ENCODE measurements at places on chromosomes 3 and 15.
A peak's percentile ranks its signal among the peaks of the same experiment; 100 is the strongest.

- DNase-seq, result no peak
These were observed 14.4 kb downstream of the MINDY4B start for GRCh38 chr3:150890831-150891230.

GRCh38 chr3:190585805-190586630 is 72.1 kb downstream of the IL1RAP start:
- peak; percentile 46 for DNase-seq

DNA sequence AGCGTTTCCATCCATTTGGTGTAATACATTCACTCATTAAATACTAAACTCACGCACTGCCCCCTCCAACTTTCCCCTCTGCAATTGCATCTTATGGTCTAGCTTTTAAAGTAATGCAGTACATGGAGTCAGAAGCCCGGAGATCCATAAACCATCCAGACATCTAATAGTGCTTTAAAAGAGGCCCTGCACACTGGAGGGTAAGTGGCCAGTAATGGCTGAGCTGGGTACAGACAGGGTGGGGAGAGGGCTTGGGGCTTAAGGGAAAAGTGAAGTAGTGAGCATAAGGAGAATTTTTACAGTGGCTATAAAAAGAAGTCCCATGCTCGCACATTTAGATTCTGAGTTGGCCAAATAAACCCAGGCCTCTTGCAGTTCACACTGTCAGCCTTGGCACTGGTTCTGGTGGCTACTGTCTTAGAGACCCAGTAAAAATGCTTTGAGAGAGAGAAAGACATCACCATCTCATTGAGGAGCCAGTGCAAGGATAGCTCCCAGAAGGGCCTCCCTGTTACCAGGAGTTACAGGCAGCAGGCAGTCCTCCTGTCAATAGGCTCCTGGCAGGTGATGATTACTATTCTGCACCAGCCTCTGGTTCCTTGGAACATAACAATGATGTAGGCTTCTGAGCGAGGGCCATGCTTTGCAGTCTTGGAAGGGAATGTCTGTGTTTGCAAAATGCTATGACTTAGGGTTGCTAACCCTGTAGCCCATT is 112.6 kb upstream of the NEO1 start:
- DNase-seq, result no peak

- DNase-seq, result no peak
These were observed 35.1 kb downstream of the P2RY1 start for GRCh38 chr3:152870027-152870426.

- no peak for DNase-seq
These were observed 30.1 kb downstream of the PLOD2 start for GRCh38 chr3:146130881-146131371.

DNA sequence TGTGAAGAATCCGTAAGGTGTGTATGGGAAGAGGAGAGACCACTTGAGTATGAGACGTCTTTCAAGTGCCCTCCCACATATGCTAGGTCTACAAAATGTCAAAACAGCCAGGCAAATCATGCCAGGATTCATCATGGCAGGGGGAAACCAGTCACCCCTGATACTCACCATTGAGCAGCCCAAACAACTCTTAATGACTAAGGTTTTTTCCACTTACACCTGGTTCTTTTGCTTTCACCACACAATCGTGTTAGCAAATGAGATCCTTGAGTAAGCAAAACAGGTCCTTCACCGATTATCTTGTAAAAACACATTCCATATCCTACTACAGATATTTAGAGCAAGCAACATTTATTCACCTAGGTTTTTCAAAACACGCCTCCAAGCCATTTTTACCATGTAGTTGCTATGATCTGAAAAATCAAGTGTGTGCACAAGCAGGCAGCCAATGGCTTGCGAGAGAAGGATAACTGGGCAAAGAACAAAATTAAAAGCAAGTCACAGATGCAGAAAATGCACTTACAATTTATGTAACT is 177.5 kb upstream of the LPP start:
- DNase-seq, result no peak
